ENCODE measurements at places on chromosomes 7 and 10.

GRCh38 chr7:134806197-134806596 lies 26.8 kb downstream of the CALD1 start:
- no peak for DNase-seq

GRCh38 chr10:75972491-75973276 lies 541.3 kb downstream of the LRMDA start:
- no peak for DNase-seq

- DNase-seq, result no peak
These were observed 40.0 kb downstream of the SYPL1 start for GRCh38 chr7:106071999-106072714.

DNA sequence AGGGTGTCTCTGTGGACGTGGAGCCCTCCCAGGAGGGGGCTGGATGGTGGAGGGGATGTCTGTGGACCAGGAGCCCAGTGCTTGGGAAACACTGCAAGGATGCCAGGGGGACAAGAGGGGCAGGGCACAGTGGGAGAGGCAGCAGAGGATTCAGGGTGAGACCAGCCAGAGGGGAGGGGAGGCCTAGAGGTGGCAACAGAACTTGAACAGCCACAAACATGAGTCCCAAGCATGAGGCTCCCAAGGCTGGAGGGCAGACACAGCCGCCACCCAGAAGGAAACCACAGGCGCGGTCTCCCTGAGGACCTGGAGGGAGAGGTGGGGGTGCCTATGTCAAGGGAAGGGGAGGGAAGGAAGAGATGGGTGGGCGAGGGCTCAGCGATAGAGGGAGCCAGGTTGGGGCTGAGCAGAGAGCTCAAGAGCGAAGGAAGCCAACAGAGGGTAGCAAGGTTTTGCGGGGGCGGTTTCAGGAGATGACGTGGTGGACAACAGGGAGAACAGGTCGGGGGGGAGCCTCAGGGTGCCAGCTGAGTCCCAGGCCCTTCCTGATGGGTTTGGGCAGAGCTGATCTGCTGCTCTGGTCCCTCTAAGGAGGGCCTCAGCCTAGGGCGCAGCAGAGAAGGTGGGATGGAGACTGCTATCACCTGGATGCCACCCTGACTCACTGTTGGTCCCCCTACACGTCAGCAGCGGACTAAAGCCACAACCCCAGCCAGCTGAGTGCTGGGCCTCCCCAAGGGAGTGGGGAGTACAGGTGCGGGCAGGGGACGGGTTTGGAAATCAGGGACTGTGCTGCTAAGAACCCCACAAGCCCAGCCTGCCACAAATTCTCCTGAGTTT lies 6.7 kb upstream of the PILRA start:
- no peak for DNase-seq

GRCh38 chr7:131338173-131338572 lies 10.5 kb downstream of the MKLN1 start:
- DNase-seq, result no peak

- no peak for DNase-seq
These were observed 42.3 kb downstream of the NOC3L start for GRCh38 chr10:94320285-94320914.

- DNase-seq, result no peak
These were observed 187.9 kb downstream of the PLXDC2 start for GRCh38 chr10:20004087-20004523.

DNA sequence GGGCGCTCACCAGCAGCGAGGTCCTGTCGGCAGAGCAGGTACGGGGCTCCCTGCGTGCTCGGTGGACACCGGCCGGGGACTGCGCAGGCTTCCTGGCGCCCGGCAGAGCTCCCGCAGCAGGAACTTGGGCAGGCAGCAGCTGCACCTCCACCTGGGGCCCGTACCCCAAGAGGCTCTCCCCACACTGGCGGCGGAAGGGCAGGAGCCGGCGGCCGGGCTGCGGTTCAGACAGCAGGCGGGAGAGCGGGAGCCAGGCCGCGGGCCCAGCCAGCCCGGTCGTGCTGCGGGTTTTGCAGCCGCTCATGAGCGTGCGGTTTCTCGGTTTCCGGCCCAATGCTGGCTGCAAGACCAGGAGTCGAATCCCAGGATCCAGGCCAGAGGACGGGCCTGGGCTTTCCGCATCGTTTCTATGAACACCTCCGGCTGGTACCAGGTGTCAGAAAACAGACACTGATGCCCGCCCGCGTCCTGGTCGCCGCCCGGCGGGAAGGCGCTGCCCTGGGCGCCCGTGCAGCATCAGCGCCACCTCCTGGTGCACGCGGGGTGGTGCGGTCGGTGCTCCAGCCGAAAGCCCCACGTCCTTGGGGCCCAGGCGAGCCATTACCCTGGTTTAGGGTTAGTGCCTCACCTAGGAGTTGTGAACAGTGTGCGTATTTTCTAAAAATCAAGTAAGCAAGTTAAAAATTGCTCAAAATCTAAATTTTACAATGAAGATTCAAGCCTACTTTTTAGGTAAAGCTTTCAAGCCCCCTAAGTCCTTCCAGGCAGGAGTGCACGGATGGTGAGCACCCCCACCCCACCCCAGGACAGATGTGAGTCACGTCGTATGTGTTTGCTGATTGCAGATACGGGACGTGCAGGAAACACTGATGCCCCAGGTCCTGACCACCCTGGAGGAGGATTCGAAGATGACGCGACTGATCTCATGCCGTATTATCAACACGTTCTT lies 47.4 kb upstream of the PRKAR1B start:
- DNase-seq, result no peak

DNA sequence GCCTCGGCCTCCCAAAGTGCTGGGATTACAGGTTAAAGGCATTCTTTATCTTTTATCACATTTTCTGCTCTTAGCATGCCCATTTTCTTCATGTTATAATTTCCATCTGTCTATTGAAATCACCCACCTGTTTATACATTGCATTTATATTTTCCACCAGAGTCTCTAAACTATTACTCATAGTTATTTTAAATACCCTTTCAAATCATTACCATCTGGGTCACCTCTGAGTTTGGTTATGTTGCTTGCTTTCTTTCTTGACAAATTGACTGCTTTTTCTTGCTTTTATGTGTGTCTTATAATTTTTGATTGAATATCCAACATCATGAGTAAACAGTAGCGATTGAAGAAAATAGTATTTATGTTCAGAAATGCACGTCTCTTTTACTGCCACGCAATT lies 71.4 kb downstream of the TMEM270 start:
- no peak for DNase-seq

DNA sequence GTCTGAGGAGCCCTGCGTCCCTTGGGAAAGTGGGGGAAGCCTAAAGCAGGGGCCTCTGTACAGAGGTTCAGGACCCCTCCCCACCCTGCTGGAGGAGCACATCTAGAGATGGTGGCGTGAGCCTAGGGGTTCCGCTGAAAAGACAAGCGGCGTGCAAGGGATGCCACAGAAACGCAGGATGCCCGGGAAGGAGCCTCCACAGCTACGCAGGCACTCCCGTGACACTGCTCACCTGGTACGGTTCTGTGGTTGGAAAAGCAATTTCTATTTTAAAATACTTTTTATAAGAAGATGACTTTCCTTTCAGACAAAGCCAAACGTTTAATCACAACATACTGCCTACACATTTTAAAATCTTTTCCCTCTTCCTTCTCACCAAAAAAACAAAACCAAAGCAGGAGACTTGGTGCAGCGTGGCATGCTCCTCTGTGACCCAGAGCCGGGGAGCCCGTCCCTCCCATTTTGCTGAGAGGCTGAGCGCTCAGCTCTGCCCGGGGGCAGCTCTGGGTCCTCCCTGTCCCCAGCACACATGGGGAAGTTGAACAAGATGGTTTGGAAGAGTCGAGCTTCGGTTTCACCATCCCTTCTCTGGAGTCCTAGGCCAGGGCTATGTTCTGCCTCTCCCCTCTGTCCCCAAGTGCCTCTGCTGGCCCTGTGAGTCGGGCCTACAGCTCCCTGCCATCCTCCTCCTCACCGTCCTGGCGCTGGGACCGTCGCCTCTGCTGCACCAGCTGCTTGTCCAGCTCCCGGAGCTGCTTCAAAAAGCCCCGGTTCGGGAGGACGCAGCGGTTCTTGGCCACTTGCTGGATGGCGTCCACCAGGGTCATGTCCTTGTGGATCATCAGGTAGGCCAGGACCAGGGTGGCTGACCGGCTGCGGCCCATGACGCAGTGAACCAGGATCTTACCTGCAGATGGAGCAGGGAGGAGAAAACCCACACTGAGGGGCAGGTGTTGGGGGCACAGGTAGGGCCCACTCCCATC lies 74.0 kb upstream of the SAMD8 start:
- DNase-seq, result no peak

All from cortex of kidney (tissue), 1 donor.